ENCODE measurements at places on chromosomes 6 and 20. TPM values are rescaled to one million over a fixed set of nuclear protein-coding genes. Genes with fewer than 3 reads are reported as not detected.

The KDM1B gene
- 4.3 TPM for total RNA-seq

The TRAM2 gene
- 160 TPM for total RNA-seq

The CCDC170 gene
- total RNA-seq, result under 0.01 TPM

The HLA-DQA1 gene
- not detected for total RNA-seq

The SNAI1 gene
- 19.7 TPM for total RNA-seq

The BIRC7 gene
- not detected for total RNA-seq

The TAF8 gene
- 6.0 TPM for total RNA-seq

The CCN6 gene
- 0.16 TPM for total RNA-seq

The C6orf58 gene
- not detected for total RNA-seq

The COL21A1 gene
- total RNA-seq, result 31.8 TPM

The CNPY3 gene
- total RNA-seq, result 24.3 TPM

The OOEP gene
- not detected for total RNA-seq

The PSMF1 gene
- 122 TPM for total RNA-seq

The GFRAL gene
- not detected for total RNA-seq

The SLC52A3 gene
- total RNA-seq, result not detected

The PACSIN1 gene
- not detected for total RNA-seq

The SLC17A4 gene
- total RNA-seq, result not detected

The CLVS2 gene
- total RNA-seq, result not detected

The DEFB124 gene
- not detected for total RNA-seq

The ASIP gene
- total RNA-seq, result not detected

The TFAP2A gene
- 4.5 TPM for total RNA-seq

The PRKN gene
- total RNA-seq, result 1.1 TPM

The GSTA2 gene
- not detected for total RNA-seq

The OPRM1 gene
- not detected for total RNA-seq

All from cardiac atrium fibroblast (primary cell).